ENCODE measurements at places on chromosomes 7 and 10.
A peak's percentile ranks its signal among the peaks of the same experiment; 100 is the strongest.

- DNase-seq, result no peak
Measured at GRCh38 chr7:142352543-142352942, 94.7 kb upstream of the PRSS58 start.

GRCh38 chr10:131049016-131049415 is 262.5 kb downstream of the TCERG1L start:
- DNase-seq, result no peak

DNA sequence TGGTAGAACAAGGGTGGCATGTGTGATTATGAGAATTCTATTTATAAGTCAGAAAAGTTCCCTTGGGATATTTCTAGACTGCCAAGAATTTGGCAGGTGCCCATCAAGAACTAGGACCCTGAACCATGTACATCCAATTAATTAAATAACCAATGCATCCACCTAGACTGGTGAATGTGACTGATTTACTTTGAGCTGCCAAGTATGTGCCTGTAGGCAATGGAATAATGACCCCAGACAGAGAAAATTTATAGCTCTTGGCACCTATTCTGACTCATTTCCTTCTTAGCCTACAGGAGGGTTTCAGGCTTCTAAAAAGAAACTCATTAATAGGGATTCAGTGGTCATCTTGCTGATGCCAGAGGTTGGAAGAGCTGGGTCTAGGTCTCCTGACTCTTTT is 54.9 kb downstream of the KCNH2 start:
- peak; percentile 32 for DNase-seq

DNA sequence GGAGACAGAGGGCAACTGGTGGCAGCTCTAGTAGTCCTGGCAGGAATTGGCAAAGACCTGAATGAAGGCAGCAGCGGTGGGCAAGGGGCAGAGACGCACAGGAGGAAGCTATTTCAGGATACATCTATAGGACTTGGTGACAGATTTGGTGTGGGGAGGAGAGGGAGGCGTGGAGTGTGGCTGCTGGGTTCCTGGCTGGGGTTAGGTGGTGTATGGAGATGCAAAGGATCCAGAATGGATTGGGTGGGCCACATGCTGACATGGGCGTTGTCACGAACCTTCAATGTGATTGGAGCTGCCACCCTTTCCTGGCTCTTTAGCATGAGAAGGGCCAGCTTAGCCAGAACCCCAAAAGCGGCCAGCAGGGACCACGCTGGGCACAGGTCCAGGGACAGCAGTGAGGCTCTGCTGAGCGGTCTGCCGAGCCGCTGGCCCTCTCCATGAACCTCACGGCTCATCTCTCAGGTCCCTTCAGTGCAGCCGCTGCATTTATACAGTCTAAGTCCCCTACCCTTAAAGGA is 10.2 kb upstream of the ADCY1 start:
- DNase-seq, result no peak

GRCh38 chr10:79244841-79245504 is 102.3 kb upstream of the PPIF start:
- DNase-seq, result no peak

DNA sequence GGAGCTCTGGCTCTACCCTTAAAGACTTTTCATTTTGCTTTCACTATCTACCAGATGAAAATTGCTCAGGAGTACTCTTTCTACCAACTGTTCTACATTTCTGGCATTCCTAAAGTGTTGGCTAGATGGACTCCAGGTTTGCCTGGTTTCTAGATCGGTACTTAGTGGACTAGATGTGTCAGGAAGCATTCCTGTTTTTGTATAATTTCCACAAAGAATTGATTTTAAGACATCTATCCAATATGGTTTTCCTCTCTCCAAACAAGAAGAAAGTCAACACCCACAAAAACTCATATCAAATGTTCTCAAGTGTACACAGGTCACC is 157.7 kb downstream of the CHRM2 start:
- DNase-seq, result no peak

GRCh38 chr7:111593343-111593742 is 31.1 kb upstream of the IMMP2L start:
- DNase-seq, result no peak

DNA sequence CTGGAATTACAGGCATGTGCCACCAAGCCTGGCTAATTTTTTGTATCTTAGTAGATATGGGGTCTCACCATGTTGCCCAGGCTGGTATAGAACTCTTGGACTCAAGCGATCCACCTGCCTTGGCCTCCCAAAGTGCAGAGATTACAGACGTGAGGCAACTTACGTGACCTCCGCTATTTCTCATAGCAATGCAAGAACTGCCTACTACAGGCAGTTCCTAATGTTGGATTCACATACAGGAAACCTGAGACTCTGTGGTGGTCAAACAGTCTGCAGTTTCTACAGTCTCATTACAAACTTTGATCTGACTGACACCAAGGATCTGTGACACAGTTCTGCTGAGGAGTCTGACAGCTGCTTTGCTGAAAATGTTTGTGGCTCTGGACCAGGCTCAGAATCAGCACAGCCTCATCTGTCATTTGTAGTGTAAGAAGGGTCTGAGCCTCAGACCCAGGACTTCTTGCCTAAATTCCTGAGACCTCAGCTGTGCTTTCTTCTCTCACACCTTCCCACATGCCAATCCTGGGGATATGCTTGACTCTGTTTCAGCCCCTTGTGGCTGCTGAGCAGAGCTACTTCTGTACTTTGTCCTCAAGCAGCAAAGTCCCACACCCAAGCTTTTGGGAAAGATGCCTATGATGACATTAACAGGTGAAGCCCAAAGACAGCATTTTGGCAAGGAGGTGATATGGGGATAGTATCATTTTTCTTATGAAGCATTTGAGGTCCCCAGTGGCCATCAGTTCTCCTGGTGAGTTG is 48.0 kb upstream of the CYP2C9 start:
- DNase-seq, result no peak

DNA sequence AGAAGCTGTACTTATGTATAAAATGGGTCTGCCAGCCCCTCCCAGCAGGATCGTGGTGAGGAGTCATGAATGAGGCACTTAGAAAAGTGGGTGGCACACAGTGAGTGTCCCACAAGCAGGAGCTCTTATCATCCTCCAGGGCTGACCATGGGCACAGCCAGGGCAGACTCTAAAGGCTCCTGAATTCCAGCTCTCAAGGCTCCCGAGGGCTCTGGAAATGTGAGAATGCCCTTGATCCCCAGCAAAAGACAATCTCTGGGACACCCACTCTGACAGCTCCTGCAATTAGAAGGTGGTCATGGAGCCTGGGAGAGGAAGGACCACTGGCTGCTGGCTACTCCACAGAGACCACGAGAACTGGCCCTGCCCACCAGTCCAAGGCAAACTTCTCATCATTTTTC is 1.6 kb downstream of the VSTM4 start:
- DNase-seq, result no peak

GRCh38 chr10:5625992-5626777 is 40.2 kb downstream of the ASB13 start:
- DNase-seq, result no peak

GRCh38 chr7:87192784-87193487 is 26.6 kb downstream of the TMEM243 start:
- DNase-seq, result no peak

- no peak for DNase-seq
Measured at GRCh38 chr10:29973921-29974320, 85.5 kb downstream of the JCAD start.

GRCh38 chr10:46062723-46063428 is 16.8 kb upstream of the MSMB start:
- no peak for DNase-seq

GRCh38 chr10:100827819-100828737 is 82.7 kb downstream of the PAX2 start:
- DNase-seq, result peak; percentile 60

DNA sequence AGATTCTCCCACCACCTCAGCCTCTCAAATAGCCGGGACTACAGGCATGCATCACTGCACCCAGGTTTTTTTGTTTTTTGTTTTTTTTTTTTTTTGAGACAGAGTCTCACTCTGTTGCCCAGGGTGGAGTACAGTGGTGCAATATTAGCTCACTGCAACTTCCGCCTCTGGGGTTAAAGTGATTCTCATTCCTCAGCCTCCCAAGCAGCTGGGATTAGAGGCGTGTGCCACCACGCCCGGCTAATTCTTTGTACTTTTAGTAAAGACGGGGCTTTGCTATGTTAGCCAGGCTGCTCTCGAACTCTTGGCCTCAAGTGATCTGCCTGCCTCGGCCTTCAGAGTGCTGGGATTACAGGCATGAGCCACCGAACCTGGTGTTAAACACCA is 107.5 kb upstream of the KIF5B start:
- no peak for DNase-seq

Measured in HTR-8/SVneo (cell line).